CD4-positive, alpha-beta T cell (primary cell): ENCODE measurements at places on chromosomes 5 and 9.

- no peak for DNase-seq
These were observed 195.6 kb upstream of the RAI14 start for GRCh38 chr5:34460496-34460895.

- DNase-seq, result no peak
These were observed 1.7 kb upstream of the KLHL3 start for GRCh38 chr5:137737349-137738131.

GRCh38 chr5:660491-661030 lies 32.6 kb downstream of the TPPP start:
- no peak for DNase-seq

DNA sequence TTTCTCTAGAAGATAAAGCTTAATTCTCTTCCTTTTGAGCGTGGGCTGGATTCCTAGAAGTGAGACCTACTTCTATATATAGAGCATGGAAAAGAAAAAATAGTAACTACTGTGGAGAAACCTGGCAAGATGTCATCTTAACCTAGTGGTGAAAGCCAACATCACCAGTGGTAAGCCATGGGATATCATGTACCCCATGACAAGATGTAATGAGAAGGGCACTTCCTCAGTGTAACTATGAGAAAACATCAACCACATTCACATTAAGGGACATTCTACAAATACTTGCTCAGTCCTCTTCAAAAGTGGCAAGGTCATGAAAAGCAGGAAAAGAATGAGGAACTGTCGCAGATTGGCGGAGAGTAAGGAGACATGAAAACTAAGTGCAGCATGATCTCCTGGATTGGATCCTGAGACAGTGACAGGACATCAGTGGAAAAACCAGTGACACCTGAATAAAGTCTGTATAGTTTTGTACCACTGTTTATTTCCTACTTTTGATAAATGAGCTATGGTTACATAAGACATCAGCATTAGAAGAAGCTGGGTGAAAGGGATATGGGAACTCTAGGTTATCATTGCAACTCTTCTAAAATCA lies 65.4 kb downstream of the PRRC1 start:
- no peak for DNase-seq

- no peak for DNase-seq
These were observed 646 bp downstream of the SWI5 start for GRCh38 chr9:128276574-128277270.
